ENCODE measurements at places on chromosomes 3 and 15.

GRCh38 chr15:101250873-101251829 is 697 bp downstream of the CHSY1 start:
- peak; percentile 14 for DNase-seq

GRCh38 chr3:16332904-16333426 is 68.0 kb downstream of the OXNAD1 start:
- DNase-seq: no peak

DNA sequence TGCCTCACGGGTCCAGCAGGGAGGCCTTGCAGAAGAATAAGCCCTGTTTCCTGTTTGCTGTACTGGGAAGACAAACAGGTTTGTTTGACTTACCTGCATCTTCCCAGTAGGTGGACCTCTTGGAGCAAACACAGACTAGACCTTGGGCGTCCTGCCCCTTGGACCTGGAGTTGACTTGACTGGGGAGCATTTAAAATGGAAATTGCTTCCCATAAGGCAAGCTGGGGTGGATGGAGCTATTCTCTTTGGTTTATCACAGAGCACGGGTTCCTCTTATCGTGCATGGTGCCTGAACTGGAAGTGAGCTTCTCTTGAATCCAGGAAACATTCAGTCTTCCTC is 151.4 kb downstream of the RPLP1 start:
- DNase-seq: no peak

GRCh38 chr3:56926243-56926946 is 124.6 kb upstream of the ARHGEF3 start:
- DNase-seq: no peak

DNA sequence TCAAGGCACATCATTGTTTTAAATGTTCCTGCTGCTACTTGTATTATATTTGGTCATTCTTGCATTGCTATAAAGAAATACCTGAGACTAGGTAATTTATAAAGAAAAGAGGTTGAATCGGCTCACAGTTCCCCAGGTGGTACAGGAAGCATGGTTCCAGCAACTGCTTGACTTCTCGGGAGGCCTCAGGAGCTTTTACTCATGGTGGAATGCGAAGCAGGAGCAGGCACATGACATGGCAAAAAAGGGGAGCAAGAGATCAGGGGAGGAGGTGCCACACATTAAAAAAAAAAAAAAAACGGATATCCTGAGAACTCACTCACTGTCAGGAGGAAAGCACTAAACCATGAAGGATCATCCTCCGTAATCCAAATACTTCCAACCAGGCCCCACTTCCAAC is 286.9 kb upstream of the PLSCR5 start:
- DNase-seq: no peak

- no peak for DNase-seq
Measured at GRCh38 chr15:62495670-62496614, 330.9 kb upstream of the C2CD4B start.

DNA sequence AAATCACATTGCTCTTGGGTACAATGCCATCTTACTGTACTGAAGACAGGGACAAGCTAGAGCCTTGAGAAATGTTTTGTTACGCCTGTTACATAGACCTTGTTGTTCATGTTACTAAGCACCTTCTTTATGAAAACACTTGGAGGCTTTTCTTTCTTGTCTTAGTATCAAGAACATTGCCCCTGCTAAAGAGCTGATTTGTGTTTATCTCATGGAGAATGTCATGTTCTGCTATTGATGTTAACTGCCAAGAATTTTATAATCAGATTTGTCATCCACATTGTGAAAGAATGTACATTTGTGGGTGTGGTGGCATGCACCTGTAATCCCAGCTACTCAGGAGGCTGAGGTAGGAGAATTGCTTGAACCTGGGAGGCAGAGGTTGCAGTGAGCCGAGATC is 431.3 kb upstream of the MDFIC2 start:
- DNase-seq: no peak

DNA sequence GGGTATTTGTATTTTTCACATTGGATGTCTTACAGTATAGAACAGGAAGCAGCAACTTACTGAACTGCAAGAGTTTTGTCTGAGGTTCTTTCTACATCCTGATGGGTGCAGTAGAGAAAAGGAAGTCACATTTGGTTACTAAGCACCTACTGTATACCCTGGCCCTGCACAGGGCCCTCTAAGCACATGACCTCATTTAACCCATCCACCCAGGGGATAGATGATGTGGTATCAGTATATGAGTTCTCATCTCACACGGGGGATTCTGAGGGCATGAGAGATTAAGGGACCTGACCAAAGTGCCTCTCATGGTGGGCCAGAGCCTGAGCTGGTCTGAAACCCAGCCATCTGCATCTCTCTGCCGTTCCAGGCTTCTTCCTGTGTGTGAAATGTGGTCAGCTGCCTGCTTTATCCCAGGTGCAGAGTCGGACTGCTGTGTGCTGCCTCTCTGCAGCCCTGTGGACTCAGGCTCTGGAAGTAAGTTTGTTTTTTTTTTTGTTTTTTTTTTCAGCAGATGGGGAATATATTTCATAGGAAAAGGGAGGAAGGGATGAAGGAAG is 17.9 kb downstream of the SLC6A11 start:
- no peak for DNase-seq

GRCh38 chr3:23329471-23330105 is 126.5 kb downstream of the UBE2E2 start:
- DNase-seq: no peak

DNA sequence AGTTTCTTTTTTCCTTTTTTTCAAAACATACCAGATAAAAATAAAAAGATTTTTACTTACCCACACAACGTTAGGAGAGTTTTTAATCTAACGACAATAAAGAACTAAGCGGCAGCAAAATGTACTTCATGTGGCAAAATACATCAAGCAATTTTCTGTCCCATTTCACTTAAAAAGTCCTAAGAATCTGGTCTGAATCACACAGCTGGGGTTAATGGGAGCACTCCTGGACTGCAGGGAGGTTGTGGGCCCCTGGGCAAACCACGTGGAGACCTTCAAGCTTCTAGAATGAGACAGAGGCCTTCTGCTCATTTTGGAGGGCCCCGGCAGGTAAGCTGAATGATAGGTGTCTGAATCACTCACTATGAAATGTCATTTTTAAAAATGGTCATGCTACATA is 193.8 kb downstream of the RORA start:
- no peak for DNase-seq

DNA sequence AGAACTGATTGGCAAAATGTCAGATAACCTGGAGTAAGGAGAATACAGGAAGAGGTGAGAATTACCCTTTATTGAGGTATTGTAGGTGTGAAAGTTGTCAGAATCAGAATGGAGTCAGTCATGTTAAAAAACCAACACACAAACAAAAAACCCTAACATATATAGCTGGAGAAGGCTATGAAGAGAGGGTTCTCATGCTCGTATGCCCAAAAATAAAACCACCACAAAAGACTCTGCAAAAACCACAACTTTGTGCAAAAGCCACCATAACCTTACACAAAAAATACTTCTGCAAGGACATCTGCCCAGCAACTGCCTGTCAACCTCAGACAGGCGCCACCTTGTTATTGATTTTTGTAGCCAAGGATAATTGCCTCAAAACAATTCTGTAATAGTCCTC is 136.0 kb downstream of the CD47 start:
- DNase-seq: no peak

DNA sequence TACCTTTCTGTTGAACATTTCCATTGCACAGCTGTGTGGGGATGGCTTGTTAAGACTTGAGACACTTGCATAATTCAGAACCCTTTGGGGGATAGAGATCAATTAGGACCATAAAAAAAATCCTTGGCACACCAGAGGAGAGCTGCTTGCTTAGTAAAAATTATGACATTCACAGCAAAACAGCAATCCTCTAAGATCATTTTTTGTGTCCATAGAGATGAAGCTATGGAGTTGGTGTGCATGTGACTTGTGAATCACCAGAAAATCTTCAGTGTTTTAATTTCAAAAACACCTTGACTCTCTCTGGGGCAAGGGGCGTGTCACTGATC is 7.7 kb downstream of the COL8A1 start:
- DNase-seq: no peak

- no peak for DNase-seq
Measured at GRCh38 chr3:160018959-160019358, 30.3 kb downstream of the IL12A start.

DNA sequence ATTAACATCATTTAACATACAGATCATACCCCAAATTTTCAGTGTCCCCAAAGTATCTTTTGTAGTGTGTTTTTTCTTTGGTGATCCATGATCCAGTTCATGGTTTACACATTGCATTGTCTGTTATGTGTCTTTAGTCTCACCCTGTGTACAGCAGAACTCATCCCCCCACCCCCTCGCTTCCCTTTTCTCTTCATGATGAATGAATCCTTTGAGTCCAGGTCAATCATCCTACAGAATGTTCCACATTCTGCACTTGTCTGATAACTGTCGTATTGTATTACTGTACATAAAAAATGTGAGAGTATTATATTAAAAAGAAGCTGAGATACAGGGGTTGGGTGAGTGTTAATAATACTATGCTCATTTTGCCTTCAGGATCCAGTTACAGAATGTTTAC is 14.6 kb upstream of the NIT2 start:
- no peak for DNase-seq

DNA sequence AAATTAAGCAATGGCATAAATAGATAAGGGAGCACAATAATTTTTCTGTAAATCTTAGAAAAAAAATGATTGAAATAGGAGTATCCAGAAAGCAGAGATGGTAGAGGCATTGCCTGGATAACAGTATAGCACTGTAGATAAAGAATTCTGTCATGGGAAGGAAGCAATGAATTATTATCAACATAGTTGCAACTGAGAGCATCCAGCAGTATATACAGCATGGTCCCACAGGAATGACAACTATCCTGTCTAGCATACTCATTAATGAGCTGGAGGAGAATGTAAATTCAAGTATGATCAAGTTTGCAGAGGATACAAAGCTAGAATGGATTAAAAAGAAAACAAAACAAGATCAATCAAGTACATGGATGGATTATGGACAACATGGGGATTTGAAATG is 90.8 kb downstream of the DPH6 start:
- no peak for DNase-seq

DNA sequence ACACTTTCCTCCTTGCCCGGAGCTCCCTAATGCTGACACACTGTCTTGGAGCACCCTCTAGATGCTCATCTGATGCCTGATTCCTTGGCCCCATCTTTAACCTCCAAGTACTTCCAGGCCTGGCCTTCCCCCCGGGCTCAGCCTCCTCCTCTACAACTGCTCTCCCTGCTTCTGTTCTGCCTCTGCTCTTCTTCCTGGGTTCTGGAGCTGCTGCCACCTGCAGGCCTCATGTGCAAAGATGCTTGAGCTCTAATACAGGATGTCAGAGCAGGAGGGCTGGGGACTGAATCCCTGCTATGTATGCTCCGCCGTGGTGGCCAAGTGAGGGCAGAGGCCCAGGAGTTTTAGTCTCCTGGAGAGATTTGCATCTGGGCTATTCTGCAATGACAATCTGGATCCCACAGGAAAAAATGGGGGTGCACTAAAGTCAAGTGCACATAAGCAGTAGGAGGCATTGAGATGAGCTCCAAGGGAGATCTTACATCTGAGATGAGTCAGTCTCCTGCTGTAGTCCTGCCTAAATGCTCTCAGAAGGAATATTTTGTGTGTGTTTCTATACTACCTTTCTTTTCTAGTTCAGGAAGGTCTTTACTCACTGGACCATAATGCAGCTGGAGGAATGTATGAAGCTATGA is 296.3 kb downstream of the UACA start:
- peak; percentile 59 for DNase-seq

- DNase-seq: no peak
Measured at GRCh38 chr15:100193277-100193860, 148.4 kb downstream of the ADAMTS17 start.

DNA sequence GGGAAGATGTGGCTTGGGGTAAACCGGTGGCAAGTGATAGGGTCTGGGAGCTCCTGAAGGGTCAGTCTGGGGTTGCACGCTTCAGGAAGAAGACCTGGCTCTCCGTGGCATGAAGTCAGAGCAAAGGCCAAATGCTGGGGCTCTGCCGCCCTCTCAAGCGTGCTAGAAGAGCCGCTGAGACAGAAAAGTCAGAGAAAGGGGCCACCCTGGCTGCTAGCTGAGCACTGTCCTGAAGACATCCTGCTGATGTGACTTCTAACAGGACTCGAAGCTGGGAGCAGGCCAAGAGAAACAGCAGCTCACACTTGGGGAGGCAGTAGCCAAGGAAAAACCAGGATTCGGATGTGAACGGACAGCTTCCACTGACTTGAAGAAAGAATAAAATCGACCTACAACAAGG is 270.4 kb downstream of the OCA2 start:
- no peak for DNase-seq

- no peak for DNase-seq
Measured at GRCh38 chr3:11074011-11074410, 80.3 kb upstream of the HRH1 start.

GRCh38 chr3:20015525-20015924 is 3.5 kb upstream of the PP2D1 start:
- DNase-seq: no peak

DNA sequence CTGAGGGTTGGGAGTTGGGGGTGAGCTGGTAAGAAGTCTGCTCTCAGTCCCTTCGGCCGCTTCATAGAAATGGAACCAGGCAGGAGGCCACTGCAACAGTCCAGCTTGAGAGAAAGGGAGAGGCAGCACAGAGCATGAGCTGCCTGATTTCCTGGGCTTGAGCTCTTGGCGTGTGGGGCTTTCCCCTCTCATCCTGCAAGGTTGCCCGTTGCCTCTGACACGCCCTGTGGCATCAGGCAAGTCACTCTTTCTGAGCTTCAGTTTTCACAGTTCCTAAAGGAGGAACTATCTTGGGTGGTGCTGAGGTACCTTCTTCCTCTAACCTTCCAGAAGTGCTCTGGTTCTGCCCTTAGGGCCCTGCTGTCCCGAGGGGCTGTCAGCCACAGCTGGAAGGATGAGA is 4.9 kb downstream of the MESP2 start:
- DNase-seq: peak; percentile 61

- no peak for DNase-seq
Measured at GRCh38 chr15:46856839-46857502, 860.3 kb upstream of the SEMA6D start.

GRCh38 chr15:27123808-27124207 is 152.8 kb downstream of the GABRG3 start:
- no peak for DNase-seq

GRCh38 chr3:134274571-134274970 is 23.9 kb upstream of the RYK start:
- DNase-seq: no peak

DNA sequence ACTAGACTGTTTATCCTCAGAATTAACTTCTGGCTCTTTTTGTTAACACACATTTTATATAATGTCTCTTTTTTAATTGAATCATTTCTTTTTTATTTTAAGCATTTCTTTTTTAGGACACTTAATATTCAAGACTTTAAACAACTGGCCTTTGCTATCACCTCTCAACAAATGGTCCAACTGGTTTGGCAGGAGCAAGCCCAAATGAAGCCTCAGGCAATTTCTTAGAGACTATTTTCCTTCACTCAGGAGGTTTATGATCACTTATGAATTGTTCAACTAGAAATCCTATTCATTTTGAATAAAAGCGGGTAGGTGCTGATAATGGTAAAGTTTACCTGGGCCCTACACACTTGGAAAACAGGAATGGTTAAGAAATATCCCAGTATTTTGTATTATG is 705.6 kb upstream of the GBE1 start:
- no peak for DNase-seq

- no peak for DNase-seq
Measured at GRCh38 chr15:27730868-27731267, 368.2 kb downstream of the OCA2 start.
